ENCODE measurements at places on chromosomes 4 and X.

DNA sequence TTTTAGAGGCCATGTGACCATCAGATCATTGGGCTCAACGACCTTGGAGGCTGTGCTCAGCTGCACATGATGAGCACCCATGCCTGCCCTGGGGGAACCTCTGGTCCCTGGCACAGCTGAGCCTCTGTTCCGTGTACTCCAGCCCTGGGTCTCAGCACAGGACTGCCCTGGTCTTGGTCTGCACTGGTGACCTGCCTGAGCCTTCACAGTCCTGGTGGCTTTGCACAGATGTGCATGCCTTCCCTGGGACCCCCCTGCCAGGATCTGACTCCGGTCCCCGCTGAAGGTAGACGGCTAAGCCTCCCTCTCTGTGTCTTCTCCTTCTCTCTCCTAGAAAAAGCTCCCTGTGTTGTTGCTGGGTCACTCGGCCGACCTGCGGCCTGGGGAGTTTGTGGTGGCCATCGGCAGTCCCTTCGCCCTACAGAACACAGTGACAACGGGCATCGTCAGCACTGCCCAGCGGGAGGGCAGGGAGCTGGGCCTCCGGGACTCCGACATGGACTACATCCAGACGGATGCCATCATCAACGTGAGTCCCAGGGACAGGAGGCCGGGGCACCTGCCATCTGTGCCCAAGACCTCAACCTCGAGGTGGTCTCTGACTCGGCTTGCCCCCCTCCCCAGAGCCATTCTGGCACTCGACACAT lies 21.6 kb downstream of the HTRA3 start:
- DNase-seq: no peak

GRCh38 chr4:37927434-37927833 lies 32.8 kb upstream of the PTTG2 start:
- DNase-seq: no peak

DNA sequence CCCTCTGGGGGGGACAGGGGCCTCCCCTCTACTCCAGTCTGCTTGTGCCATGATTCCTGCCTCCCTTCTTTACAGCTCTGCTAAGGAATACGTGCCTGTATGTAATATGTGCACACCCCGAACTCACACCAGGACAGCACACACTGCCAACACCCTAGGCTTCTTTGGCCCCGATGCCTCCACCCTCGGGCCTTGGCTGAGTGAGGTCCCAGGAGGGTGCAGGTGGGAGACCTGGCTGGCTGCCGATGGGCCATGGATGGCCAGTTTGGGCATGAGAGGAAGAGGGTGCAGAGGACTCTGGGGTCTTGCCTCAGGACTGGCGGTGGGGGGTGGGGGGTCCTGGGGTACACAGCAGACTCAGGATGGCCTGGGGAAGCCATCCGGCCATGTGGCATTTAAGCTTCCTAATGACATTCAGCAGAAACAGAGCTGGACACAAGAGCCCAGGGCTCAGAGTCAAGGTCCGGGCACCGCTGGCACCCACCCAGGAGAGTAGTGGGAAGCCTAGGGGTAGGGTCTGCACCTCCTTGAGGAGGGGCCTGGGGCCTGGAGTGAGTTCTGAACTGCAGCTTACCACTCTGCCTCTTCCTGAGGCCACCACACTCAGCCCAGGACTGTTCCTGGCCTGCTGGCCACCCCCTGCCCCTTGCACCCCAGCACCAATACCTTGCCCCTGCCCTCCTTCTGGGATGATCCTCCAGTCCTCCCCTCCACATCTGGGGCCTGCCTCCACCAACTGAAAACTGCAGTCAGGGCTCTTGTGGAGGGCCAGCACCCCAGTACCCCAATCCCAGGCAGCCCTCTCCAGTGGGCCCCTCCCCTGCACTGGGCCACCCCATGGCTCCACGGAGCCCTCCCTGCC lies 2.1 kb upstream of the PCGF3 start:
- DNase-seq: no peak

GRCh38 chr4:7275067-7275466 lies 82.7 kb downstream of the SORCS2 start:
- DNase-seq: no peak

DNA sequence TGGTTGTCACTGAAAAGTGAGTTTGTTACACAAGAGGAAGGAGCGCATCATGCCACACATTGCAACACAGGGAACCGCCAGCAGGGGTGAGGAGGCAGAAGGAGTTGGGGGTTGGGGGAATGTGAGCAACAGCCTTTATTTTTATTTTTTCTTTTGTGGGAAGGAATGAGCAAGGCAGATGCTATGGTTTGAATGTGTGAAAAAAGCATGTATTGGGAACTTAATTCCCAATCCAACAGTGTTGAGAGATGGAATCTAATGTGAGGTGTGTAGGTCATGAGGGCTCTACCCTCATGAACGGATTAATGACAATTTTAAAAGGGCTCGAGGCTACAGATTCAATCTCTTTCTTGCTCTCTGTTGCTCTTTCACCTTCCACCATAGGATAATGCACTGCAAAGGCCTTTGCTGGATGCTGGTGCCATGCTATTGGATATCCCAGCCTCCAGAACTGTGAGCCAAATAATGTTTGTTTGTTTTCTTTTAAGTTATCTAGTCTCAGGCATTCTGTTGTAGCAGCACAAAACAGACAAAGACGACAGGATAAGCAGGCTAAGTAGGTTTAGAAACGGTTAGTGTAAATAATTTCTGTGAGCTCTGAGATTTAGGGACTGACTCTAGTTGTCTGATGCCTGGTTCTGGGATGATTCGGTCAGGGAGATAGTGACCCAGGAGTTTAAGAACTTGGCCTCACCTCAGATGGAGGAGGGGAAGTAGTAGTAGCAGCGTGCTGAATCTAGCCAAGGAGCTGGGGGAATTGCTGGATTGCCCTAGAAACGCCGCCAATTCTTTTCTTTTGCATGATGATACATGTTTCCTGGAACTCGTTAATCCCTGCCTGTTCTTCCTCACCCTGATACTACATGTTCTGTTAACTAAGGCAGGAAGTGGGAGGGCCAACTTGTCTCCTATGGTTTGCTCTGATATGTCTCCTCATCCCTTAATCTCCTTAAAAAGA lies 156.6 kb upstream of the CTSO start:
- no peak for DNase-seq

GRCh38 chrX:69493766-69494165 lies 10.4 kb upstream of the NALF2 start:
- DNase-seq: no peak

All from stimulated activated CD4-positive, alpha-beta T cell treated with anti-CD3 and anti-CD28 coated beads, Interleukin-15, amount 100 ng/mL, for 1 hour (primary cell).